ENCODE measurements at places on chromosomes 1 and 21.

DNA sequence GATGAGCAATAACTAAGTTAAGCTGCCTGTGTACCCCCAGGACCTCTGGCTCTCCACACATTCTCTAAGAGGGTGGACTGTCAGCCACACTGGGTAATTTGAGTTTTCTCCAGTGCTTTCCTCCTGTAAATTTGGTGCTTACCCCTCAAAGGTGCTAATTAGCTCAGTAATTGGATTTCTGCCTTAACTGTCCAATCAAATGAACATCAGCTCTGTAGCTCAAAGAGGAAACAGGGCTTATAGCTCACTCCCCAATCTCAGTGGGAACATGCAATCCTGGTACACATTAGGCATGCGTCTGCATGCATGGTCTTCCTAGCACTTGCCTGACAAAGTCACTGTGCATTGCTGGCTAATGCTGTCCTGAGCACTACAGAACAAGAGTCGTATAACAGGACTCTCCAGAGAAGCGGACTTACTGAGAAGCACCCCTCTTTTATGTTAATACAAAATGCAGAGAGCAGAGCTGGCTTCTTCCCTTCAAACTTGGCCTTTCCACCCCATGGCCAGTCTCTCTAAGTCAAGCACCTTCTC is 110.1 kb downstream of the NTPCR start:
- DNase-seq: no peak

DNA sequence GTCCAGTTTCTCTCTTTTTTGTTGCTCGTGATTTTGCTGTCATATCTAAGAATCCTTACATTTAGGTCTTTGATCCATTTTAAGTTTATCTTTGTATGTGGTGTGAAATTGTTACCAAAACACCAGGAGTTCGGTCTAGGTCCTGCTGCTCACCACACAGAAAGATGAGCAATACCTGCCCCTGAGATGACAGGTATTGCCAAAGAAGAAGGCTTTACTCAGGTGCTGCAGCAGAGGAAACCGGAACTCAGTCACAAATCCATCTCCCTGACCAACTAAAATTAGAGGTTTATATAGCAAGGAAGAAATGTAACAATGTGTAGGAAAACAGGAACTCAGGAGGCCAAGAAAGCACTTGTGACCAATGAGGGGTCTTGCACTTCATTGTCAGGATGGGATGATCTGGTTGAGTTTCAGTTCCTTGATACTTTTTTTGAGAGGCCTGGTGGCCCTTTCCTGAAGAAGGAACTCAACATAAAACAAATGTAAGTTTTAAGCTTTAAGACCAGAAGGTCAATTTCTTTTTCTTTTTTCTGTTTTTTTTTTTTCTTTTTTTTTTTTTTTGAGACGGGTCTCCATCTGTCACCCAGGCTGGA is 16.5 kb upstream of the SETDB1 start:
- DNase-seq: no peak

GRCh38 chr1:245495681-245496080 is 340.9 kb downstream of the KIF26B start:
- DNase-seq: no peak

DNA sequence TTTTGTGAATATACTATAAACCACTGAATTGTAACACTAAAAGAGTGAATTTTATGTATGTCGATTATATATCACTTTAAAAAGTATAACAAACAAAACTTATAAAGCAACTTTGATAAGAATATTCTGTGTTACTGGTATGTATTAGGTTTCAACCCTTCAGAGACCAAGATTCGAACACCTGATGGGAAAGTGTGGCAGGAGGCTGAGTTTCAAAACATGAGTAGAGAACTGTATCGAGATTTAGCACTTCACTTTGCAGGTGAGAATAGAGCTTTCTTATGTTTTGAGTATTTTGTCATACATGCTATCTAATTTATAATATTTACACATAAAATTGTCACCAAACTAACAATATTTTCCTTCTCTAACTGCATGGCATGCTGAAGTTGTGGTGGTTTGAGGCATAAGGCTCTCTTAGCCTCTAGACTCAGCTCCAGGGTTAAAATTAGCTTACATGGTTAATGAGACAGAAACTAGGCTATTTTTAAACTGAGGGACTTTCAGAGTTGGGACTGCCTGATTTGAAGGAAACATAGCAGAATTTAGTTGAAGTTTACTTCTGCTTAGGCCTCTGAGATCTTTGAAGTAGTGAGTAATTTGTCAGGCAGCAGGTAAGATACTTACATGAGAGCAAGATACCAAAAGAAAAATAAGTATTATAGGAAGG is 48.6 kb downstream of the CEP350 start:
- DNase-seq: no peak

GRCh38 chr1:70003211-70003908 is 202.0 kb downstream of the LRRC40 start:
- no peak for DNase-seq

DNA sequence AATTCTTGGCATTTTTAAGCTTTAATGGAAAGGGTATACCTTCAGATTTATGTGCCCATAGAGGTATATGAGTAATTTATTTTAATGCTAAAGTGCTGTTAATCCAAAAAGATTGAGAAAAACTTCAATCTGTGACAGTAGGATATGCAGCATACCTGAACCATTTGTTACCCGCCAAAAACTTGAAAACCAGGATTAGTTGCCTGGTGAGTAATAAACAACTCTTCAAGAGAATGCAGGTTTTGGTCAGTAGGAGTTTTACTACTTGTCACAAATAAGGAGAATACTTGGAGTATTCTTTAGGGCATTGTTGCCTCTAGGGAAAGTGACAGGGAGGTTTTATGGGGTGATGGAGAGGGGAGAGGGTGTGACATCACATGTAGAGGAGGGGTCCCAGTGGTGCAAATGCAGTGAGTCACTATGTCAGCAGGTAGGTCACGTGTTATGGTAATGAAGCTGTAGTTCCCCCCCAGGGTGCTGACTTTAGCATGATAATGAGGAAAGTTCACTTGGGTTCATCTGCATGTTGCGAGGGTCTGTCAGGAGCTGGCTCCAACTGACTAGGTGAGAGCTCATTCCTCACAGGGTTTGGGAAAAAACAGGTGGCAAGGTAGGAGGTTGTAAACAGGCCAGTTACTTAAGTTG is 23.1 kb downstream of the USP25 start:
- no peak for DNase-seq

- DNase-seq: no peak
These were observed 31.0 kb downstream of the TRIT1 start for GRCh38 chr1:39852214-39852791.

- no peak for DNase-seq
These were observed 37.4 kb upstream of the HSD17B7 start for GRCh38 chr1:162753001-162753658.

DNA sequence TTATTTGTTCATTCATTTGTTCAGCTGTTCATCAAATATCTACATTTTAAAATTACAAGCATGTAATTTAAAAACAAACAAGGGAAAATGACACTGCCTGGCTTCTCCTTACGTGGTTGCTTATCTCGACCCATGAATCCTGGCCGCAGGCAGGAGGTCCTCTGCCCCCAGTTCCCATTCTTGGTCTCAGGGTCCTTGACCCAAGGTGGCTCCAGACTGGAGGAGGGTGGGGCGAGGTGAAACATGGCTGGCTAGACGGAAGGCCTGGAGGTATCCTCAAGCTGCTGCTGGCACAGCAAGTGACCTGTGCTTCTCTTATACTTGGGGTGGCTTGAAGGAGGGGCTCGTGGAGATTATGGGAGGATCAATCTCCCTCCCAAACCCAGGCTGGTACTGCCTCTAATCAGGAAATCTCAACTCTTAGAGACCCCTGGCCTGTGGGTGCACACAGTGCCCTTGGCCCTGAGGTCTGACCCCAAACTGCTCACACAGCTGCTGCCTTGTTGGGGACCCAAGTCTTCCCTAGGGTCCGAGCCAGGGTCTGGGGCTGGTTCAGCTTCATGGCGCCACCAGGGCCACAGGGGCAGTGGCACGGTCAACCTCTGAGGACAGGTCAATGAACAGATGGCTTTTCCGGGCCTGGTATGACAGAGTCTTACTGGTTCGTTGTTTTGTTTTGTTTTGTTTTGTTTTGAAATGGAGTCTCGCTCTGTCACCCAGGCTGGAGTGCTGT is 63.7 kb downstream of the SCCPDH start:
- no peak for DNase-seq

GRCh38 chr21:36288651-36289243 is 31.2 kb upstream of the MORC3 start:
- no peak for DNase-seq

Measured in progenitor cell of endocrine pancreas (in vitro differentiated cells).